CD8-positive, alpha-beta memory T cell (primary cell): ENCODE measurements at places on chromosomes 7 and 10.

DNA sequence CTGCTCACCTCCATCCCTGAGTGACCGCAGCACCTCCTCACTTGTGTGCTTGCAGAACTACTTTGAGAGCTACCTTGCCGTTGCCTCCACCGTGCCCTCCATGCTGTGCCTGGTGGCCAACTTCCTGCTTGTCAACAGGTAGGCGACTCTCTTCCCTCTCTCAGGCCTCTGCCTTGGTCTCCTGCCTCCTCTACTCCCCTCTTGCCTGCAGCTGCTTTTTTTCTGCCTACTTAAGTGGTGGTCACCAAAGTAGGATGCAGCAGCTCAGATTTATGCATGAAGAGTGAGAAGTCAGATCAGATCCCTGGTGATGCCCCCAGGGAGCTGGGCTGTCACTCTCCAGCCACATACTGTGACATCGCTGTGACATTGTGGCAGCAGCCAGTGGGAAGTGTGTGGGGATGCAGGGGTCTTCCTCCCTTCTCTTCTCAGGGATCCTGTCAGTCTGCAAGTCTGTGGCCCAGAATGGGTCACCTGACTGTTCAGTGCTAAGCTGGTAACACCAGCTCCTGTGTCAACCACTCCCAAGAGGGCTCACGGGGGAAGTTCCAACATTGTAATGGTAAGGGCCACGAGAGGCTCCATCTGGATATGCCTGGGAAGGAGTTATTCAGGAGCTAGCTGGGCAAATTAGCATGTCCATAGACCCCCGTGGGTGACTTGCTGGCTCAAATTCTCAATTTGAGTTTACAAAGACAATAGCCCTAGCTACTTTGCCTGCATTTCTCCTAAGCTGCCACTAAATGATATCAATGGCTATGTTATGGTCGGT is 25.3 kb downstream of the SLC29A3 start:
- DNase-seq, result no peak

DNA sequence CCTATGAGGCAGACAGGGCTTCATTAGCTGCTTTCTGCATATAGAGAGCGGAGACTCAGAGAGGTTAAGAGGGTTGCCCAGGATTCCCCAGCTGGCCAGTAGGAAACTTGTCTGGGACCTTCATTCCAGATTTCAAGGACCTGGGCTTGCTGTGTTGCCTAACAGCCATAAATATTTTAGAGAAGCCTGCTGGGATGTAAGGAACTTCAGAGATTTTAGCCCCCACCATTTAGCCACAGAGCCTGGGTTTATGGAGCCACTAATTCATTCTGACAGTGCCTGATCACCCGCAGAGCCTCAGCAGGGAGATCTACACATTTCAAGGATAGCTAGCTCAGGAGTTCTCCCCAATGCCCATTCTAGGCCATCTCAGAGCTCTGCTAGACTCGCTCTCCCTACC is 56.6 kb upstream of the TRUB1 start:
- DNase-seq, result no peak

GRCh38 chr7:99498546-99498944 is 1.5 kb downstream of the ZNF394 start:
- DNase-seq, result no peak

DNA sequence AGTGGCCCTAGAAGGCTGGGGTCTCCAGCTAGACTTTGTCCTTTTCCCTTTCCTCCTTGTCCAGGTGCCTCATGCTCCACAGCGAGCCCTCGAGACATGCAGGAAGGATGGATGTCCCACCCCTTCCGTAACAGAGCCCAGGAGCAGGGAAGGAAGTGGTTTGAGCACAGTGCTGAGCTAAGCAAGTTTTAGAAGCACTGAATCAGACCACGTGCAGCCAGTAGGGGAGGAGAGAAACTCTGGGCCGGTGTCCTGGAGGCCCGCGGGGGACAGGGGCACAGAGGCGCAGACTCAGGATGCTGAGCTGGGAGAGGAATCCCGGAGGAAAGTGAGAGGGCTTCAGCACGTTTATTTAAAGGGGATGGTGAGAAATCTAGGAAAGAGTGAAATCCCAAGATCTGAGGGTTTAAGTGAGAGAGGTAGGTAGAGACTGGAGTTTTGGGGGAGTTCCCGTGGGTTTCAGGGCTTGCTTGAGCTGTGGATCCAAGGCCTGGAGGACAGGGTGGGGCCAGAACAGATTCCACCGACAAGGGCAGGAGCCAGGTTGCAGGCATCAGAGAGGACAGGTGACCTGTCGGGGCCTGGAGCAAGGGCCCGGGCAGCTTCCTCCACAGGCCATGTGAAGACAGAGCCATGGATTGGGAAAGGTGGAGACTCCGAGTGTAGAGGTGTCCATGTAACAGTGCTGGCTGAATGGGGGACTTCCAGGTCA is 4.4 kb upstream of the IRF5 start:
- no peak for DNase-seq

- no peak for DNase-seq
These were observed 94.9 kb downstream of the AKR1D1 start for GRCh38 chr7:138170959-138171703.

DNA sequence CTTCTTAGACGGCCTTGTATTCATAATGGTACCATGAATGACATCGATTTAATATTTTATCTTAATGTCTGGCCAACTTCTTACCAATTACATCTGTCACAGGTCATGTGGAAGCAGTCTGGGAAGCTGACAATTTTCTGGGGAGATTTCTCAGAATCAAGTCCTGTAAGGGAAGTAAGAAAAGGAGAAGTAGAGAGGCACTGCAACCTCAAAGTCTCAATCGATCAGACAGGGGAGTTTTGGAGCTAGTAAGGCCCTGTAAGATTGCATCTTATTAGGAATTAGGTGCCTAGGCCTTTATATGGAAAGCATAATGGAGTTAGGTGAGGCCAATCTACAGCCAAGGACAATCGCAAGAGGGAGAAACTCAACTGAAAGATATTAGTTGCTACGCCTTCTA is 694.6 kb upstream of the SORCS1 start:
- DNase-seq, result no peak

GRCh38 chr7:117730390-117730789 is 142.9 kb downstream of the CTTNBP2 start:
- no peak for DNase-seq

DNA sequence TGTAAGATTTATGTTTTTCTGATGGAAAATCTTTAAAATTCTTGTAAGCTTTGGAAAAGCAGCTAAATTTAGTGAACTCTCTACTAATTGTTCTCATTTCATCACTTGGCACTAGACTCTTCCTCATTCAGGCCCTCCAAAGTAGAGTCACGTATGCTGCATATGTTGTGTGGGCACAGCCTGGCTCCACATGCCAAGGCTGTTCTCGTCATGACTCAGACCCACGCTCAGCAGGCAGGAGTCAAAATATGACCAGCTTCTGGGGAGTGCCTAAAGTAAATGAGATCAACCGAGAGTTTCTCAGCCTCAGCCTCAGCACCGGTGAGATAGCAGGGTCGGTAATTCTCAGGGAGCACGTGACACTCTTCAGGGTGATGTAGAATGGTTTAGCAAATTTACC is 1672.9 kb downstream of the REEP3 start:
- DNase-seq, result no peak
